ENCODE measurements at places on chromosomes 6 and 20. TPM values are rescaled to one million over a fixed set of nuclear protein-coding genes. Genes with fewer than 3 reads are reported as not detected.

DNA sequence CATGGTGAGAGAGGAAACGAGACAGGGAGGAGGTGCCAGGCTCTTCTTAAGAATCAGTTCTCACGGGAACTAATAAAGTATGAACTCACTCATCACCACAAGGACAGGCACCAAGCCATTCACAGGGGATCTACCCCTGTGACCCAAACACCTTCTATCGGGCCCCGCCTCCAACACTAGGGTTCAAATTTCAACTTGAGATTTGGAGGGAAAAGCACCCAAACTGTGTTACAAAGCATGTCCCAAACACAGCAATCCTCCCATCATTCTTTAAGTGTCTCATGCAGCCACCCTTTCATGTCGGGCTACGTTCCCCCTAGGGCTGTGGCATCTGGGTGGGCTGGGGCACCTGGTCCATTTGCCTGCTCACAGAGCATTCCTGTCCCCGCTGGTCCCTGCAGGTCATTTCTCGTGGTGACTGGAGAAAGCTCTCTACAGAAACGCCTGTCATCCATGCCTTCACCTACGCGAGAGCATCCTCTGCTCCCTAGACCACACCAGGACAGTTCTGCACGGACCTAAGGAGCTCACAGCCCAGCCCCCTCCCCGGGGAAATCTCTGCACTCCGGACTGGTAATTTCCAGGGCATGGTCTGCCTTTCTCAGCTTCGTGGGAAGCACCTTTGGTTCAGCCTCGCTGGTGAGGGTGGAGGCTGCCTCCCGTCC, 79.6 kb downstream of the TTLL2 start:
- H3K36me3 ChIP-seq = no peaks in the 10 kb centered on the region
- H3K4me1 ChIP-seq = no peaks in the 10 kb centered on the region
- DNase-seq = no peak
- no peaks in the 10 kb centered on the region for H3K27me3 ChIP-seq

DNA sequence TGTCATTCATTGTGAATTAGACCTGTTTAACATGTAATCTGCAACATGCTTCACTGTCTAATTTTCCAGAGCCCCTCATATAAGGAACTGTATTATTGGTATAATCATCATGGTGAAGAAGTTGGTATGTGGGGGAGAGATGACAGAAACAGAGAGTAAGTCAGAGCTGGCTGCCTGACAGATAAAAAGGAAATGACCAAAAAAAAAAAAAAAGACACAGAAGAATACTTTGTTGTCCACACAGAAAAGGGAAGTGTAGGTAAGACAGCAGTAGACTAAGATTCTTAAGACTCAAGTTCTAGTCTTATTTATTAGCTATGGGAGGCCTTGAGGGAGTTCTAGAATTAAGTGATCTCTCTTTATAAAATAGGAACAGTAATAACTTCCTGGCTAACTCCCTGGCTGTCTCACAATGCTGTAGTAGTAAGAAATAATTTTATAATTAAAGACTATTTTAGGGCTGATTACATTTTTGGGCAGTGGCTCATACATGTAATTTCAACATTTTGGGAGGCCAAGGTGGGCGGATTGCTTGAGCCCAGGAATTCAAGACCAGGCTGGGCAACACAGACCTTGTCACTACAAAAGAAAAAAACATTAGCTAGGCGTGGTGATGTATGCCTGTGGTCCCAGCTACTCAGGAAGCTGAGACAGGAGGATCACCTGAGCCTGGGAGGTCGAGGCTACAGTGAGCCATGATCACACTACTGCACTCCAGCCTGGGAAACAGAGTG, 102.5 kb downstream of the PRL start:
- DNase-seq = no peak
- H3K36me3 ChIP-seq = no peaks in the 10 kb centered on the region
- no peak overlapping the region for H3K4me3 ChIP-seq
- no peaks in the 10 kb centered on the region for H3K27me3 ChIP-seq
- H3K27ac ChIP-seq = no peak overlapping the region

The BPIFA3 gene
- not detected for total RNA-seq

GRCh38 chr6:139446138-139446715, 71.8 kb upstream of the CITED2 start:
- H3K27me3 ChIP-seq = no peaks in the 10 kb centered on the region
- no peak for DNase-seq
- H3K27ac ChIP-seq = no peak overlapping the region
- H3K4me3 ChIP-seq = no peak overlapping the region
- no peaks in the 10 kb centered on the region for H3K4me1 ChIP-seq
- no peaks in the 10 kb centered on the region for H3K36me3 ChIP-seq

GRCh38 chr6:153013438-153013837, 10.9 kb upstream of the MTRF1L start:
- no peaks in the 10 kb centered on the region for H3K4me1 ChIP-seq
- no peak for DNase-seq
- no peaks in the 10 kb centered on the region for H3K27me3 ChIP-seq
- H3K36me3 ChIP-seq = no peaks in the 10 kb centered on the region
- no peak overlapping the region for H3K27ac ChIP-seq

GRCh38 chr20:24910461-24910860, 38.6 kb upstream of the CST7 start:
- H3K27me3 ChIP-seq = no peaks in the 10 kb centered on the region
- DNase-seq = no peak
- H3K36me3 ChIP-seq = no peaks in the 10 kb centered on the region

DNA sequence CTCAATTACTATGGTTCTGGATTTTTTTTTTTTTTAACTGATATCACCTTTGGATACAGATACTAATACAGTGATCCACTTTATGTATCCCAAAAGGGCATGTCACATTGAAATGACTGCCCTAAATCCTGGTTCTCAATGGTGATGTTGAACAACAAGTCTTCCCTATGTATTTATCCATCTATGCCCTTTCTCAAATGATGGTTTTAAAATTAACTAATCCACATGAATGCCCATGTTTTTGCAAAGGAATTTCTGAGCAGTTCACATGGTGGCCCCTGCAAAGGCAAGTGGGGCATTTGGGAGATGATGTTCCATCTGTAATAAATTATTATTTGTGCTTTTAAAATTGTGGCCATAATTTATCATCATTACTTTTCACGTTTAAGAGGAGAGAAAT, 2.7 kb downstream of the ADGRB3 start:
- DNase-seq = no peak
- peaks cover 8% of the 10 kb centered on the region for H3K4me1 ChIP-seq
- H3K27ac ChIP-seq = no peak overlapping the region
- no peaks in the 10 kb centered on the region for H3K36me3 ChIP-seq
- H3K27me3 ChIP-seq = no peaks in the 10 kb centered on the region

The HCRTR2 gene
- total RNA-seq = not detected

DNA sequence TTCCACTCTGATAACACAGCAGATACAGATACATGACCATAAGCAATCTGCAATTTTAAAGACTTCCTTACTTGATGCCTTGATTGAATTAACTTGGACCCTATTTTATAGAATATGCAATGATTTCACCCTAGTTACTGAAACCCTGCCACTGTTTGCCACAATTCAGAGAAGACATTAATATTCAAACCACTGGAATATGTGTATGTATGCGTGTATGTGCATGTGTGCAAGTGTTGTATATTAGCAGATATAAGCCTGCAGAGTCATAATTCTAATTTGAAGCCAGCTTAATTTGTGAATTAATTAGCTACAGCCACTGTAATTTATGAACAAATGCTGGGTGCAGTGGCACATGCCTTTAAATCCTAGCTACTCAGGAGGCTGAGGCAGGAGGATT, 9.3 kb downstream of the VNN2 start:
- no peak overlapping the region for H3K27ac ChIP-seq
- no peaks in the 10 kb centered on the region for H3K4me1 ChIP-seq
- no peaks in the 10 kb centered on the region for H3K36me3 ChIP-seq
- H3K4me3 ChIP-seq = no peak overlapping the region
- no peak for DNase-seq

GRCh38 chr6:168678077-168678476, 237.1 kb downstream of the SMOC2 start:
- no peak overlapping the region for H3K4me3 ChIP-seq
- H3K4me1 ChIP-seq = no peaks in the 10 kb centered on the region
- H3K36me3 ChIP-seq = no peaks in the 10 kb centered on the region

The MDFI gene
- 12.3 TPM for total RNA-seq

The MYLK2 gene
- total RNA-seq = 0.12 TPM

DNA sequence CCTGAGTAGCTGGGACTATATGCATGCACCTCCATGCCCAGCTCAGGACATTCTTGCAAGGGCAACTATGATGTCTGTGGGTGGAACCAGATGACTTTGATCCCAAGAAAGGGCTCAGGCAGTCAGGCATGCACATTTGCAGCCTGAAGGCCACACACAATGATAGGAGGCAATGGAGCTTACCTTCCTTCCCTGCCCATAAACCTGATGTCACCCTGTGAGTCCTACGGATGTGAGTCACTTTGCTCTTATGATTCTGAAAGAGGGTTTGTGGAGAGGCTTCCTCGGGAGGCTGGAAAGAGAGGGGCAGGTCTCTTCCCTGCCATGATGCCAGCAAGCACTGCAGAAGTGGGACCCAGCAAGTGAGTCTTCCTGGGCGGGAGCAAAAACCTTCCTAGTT, 202.4 kb downstream of the LY86 start:
- no peaks in the 10 kb centered on the region for H3K36me3 ChIP-seq
- no peaks in the 10 kb centered on the region for H3K4me1 ChIP-seq
- no peaks in the 10 kb centered on the region for H3K27me3 ChIP-seq
- no peak for DNase-seq
- no peak overlapping the region for H3K27ac ChIP-seq
- H3K4me3 ChIP-seq = no peak overlapping the region

DNA sequence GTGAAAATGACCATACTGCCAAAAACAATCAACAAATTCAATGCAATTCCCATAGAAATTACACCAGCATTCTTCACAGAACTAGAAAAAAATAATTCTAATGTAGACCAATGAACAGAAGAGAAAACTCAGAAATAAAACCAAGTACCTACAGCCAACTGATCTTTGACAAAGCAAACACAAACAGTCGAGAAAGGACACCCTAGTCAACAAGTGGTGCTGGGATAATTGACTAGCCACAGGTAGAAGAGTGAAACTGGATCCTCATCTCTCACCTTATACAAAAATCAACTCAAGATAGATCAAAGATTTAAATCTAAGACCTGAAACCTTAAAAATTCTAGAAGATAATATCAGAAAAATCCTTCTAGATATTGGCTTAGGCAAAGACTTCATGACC, 44.5 kb upstream of the ZNF133 start:
- H3K27me3 ChIP-seq = no peaks in the 10 kb centered on the region
- no peaks in the 10 kb centered on the region for H3K36me3 ChIP-seq
- H3K4me1 ChIP-seq = no peaks in the 10 kb centered on the region
- no peak for DNase-seq
- no peak overlapping the region for H3K27ac ChIP-seq

DNA sequence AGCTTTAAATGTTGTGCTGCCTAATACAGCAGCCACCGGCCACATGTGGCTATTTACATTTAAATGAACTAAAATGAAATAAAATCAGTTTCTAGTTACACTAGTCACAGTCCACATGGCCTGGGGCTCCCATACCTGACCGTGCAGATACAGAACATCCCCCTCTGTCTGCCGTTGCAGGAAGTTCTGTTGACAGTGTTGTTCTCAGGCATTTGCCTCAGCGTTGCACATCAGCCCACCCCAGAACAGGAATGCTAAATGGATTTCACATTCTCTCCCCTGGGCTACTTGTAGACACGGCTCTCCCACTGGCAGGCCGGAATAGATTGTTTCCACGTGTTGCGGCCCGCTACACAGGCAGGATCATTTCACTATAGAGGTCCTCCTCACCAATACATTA, 26.3 kb downstream of the JAG1 start:
- no peak overlapping the region for H3K4me3 ChIP-seq
- H3K27me3 ChIP-seq = no peaks in the 10 kb centered on the region
- H3K27ac ChIP-seq = peak overlapping the region; percentile 24
- H3K36me3 ChIP-seq = peaks cover 99% of the 10 kb centered on the region
- peaks cover 32% of the 10 kb centered on the region for H3K4me1 ChIP-seq

- no peaks in the 10 kb centered on the region for H3K27me3 ChIP-seq
- no peak overlapping the region for H3K27ac ChIP-seq
- H3K4me3 ChIP-seq = no peak overlapping the region
- no peak for DNase-seq
Observed at GRCh38 chr6:164010441-164011103, 596.1 kb downstream of the QKI start.

The RAET1L gene
- not detected for total RNA-seq

- H3K36me3 ChIP-seq = no peaks in the 10 kb centered on the region
- no peak overlapping the region for H3K4me3 ChIP-seq
- DNase-seq = no peak
- H3K27me3 ChIP-seq = no peaks in the 10 kb centered on the region
- no peaks in the 10 kb centered on the region for H3K4me1 ChIP-seq
Observed at GRCh38 chr6:3946778-3947177, 97.6 kb downstream of the FAM50B start.

DNA sequence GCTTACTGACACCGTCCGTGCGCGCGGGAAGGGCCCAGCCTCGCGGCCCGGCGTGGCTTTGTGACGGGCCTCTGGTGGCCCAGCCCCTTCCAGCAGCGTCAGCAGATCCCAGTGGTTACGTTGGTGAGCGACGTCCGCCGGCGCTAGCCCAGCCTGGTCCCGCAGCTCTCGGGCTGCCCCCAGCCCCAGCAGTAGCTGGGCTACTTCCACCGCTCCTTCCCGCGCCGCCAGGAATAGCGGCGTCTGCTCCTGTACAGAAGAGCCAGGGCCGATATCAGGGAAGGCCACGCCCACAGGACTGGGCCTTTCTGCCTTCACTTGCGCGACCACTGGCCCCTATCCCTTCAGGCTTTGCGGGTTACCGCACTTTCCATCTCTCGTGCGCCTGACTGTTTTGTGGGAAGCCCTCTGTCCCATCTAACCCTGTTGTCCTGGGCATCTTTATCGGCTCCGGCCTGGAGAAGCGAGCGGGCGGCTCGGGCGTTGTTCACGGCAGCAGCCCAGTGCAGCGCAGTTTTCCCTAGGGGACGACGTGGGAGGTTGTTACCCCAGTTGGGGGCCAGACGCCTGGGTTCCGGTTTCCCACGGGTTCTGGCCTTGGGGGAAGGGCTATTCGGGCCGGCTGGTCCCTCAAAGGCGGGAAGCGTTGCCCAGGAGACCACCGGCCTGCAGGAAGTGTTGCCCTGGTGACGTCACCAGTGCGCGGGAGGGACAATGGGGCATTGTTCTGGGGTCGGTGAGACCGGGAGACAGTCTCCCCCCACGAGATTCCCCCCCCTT, 3.6 kb upstream of the GPSM3 start:
- no peaks in the 10 kb centered on the region for H3K36me3 ChIP-seq
- H3K4me1 ChIP-seq = peaks cover 46% of the 10 kb centered on the region
- peak overlapping the region; percentile 64 for H3K4me3 ChIP-seq
- no peaks in the 10 kb centered on the region for H3K27me3 ChIP-seq

The CLIC5 gene
- total RNA-seq = 99.8 TPM

- H3K4me3 ChIP-seq = no peak overlapping the region
- H3K27ac ChIP-seq = no peak overlapping the region
- H3K4me1 ChIP-seq = peaks cover 3% of the 10 kb centered on the region
- peaks cover 81% of the 10 kb centered on the region for H3K36me3 ChIP-seq
- DNase-seq = no peak
Observed at GRCh38 chr6:56625356-56625755, 17.3 kb downstream of the DST start.

The CCN6 gene
- total RNA-seq = not detected

The PRL gene
- not detected for total RNA-seq

The ARMC12 gene
- not detected for total RNA-seq
